ENCODE measurements at places on chromosomes 4 and X.

DNA sequence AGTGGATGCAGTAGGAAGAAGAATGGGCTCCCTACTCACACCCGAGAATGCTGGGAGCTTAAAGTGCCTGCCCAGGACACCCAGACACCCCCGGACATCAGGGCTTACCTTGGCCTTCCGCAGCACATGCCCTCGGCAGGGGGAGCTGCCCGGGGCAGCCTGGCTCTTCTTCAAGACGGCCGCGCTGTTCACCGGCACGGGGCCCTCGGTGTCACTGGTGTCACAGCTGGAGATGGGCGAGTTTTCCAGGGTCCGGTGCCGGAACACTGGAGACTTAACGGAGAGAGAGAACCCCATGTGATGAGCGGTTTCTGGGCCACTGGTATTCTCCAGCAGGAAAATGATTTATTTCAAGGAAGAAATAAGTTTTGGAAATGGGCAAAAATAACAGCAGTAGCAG is 170.9 kb downstream of the AFAP1 start:
- DNase-seq, result no peak

DNA sequence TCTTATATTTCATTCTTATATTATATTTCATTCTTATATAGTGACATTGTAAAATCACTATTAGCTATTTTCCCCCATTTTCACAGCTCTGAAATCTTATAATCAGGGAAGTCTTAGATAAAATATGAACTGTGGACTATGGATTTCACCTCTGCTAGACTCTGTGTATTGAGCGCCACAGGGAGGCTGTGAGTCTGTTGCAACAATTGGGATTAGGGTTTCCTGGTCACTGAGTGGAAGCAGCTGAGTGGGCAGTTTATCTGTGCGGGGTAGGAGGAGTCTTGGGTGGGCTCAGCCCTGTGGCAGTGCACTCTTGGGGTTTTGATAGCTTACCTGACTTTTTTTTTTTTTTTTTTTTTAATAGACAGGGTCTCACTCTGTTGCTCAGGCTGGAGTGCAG is 249.5 kb downstream of the PTTG2 start:
- DNase-seq, result no peak

GRCh38 chr4:6308899-6309643 is 39.4 kb downstream of the WFS1 start:
- DNase-seq, result peak; percentile 21

- DNase-seq, result peak; percentile 4
Observed at GRCh38 chrX:100368167-100368566, 41.9 kb downstream of the PCDH19 start.

DNA sequence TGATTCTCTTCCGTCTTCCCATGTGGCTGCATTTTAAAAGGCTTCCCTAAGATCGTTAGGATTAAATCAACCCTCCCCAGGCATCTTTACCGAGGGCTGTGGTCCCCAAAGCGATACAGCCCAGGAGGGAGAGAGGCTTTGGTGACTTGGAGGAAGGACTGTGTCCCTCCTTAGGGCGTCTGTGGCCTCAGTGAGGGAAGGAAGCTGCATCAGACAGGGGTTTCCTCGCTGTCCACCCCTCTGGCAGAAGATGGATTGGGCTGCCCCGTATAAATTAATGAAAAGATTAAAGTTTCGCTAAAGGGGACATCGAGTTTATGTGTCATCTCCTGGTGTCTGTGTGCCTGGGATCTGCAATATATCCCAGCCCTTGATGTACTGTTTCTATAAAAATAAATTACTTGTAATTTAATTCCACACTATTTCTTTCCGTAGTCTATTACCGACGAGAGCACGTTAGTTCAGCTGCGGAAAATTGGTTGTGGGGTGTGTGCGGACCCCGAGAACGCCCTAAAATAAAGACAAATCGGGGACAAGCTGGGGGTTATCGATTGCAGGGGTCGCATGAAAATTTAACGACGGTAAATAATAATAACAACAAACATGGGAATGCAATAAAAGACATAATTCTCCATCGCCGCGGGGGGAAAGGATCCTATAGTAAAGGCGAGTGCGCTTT is 6.5 kb downstream of the SHOX start:
- DNase-seq, result no peak

DNA sequence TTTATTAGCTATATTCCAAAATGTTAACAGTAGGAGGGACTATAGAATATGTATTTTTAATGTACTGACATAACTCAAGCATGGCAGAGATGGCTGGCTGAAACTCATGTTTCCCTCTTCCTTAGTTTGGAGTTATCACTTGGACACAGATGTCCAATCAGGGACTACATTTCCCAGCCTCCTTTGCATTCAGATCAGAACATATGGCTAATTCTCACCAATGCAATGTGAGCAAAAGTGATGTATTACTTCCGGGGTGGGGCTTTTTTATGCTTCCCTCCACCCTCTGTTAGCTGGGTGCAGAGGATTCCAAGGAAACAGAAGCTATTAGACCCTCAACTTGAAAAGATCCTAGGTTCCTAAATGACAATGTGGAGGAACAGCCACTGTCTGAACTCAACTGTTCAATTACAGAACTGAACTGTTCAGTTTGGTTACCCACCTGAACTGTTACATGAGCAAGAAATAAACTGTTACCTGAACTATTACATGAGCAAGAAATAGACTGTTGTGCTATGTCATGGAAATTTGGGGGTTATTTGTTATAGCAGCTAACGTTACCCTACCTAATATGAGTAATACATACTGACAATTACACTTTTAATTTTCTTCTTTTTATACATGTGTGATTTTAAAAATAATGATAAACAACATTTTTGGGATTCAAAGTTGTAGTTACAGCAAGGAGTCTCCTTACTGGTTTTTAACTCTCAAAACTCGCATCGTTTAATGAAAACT is 29.6 kb upstream of the ERVMER34-1 start:
- no peak for DNase-seq

DNA sequence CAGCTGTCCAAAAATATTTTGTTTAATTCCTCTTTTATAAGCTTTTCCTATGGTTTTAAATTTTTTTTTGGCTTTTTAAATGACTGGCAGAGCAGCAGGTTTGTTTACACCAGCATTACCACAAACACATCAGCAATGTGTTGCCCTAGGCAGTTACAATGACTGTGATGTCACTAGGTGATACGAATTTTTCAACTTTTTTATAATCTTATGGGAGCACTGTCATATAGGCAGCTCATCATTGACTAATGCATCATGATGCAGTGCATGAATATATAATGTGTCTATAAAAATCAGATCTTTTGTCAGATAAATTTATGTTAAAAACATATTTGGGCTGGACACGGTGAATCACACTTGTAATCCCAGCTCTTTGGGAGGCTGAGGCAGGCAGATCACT is 231.6 kb upstream of the SLIT2 start:
- DNase-seq, result no peak

DNA sequence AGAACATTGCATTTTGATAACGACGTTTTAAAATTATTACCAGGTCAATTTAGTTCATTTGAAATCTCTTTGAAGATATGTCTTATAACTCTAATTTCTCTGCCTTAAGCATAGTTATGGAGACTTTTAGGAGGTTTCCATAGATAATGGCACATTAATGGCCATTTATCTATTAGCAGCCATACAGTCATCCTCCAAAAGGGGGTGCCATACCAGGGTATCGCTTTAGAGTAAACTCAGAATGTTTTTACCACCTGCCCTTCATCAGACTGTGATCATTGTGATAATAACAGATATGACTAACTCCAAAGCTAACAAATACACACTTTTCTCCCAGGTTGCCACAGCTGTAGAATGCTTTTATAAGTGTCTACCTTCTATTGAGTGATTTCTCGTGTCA is 461.5 kb downstream of the FSTL5 start:
- DNase-seq, result no peak

DNA sequence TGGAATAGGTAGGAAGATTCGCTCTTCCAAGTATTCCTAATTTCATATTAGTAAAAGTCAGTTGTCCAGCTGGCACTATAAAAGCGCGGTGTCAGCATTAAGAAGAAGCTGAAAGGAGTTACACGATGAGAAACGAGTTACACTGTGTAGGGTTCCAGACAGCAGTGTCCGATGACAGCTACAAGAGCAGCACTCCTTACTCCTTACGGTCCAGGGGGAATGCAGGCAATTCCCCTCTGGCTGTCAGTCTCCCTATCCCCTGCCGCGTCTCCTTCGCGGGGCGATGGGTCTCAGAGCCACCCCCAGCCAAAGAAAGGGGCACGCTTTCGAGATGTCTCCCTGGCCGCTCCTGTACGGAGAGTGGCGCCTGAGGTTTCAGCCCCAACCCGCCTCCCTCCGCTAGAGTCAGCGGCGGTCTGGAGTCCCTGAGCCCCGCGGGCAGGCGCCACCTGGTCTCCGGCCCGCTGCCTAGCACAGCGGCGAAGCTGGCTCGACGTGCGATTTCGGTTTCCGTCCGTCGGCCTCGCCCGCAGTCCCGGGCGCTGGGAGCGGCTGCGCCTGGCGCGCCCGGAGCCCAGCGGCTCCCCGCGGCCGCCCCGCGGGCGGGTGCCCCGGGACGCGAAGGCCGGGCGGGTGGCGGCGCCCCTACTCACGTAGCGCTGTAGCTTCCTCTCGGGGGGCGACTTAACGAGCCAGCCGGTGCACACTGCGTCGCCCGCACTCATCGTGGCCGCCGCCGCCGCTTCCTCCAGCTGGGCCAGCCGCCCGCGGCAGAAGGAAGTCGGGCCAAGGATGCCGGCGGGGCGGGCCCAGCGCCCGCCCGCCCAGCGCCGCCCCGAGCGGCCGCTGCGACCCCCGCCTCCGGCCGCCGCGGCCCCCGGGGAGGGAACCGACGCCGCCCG is at the start of gene GAB3:
GAB3 (minus strand) TSS at position 777 of the 902 bp plus-strand sequence; CDS start at position 725, 52 bp downstream.
- peak; percentile 51 for DNase-seq

- no peak for DNase-seq
Observed at GRCh38 chr4:189215574-189215973, 725.1 kb upstream of the FRG1 start.

DNA sequence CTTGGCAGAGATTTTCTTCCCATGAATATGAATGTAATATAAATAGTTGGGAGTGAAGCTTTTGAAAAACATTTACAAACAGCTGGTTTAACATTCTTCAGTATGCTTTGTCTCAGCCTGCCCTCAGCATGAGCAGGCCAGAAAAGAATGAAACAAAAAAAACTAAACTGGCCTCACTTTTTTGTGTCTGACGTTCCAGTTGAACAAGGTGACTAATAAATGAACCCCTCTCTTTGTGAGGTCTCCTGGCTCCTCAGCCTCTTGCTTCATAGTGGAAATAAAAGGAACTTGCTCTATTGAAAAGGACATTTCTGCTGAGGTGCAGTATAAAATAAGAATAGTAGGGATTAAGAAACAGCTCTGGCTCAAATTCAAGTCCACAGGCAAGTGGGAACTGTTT is 9.4 kb downstream of the CHST7 start:
- DNase-seq, result no peak

Measured in NCI-H1417 (cell line).